ENCODE measurements at places on chromosomes 4 and X. TPM values are rescaled to one million over a fixed set of nuclear protein-coding genes. Genes with fewer than 3 reads are reported as not detected.

The NDNF gene
- total RNA-seq = not detected

The ERAS gene
- total RNA-seq = not detected

The NHSL2 gene
- 0.36 TPM for total RNA-seq

The NUP62CL gene
- total RNA-seq = 0.54 TPM

The MAGEA1 gene
- total RNA-seq = not detected

The NPY2R gene
- total RNA-seq = not detected

The MGARP gene
- total RNA-seq = not detected

The RAP2C gene
- 37.6 TPM for total RNA-seq

The ART3 gene
- 0.47 TPM for total RNA-seq

The S100G gene
- total RNA-seq = not detected

The SCLT1 gene
- 24.3 TPM for total RNA-seq

The CDKL5 gene
- total RNA-seq = 0.73 TPM

The FAM193A gene
- total RNA-seq = 30.4 TPM

The MEPE gene
- total RNA-seq = not detected

The FAM156A gene
- total RNA-seq = 23.9 TPM

The PCYT1B gene
- total RNA-seq = not detected

The HTN3 gene
- not detected for total RNA-seq

The SERPINA7 gene
- not detected for total RNA-seq

The TGIF2LX gene
- total RNA-seq = not detected

The PHKA1 gene
- 7.5 TPM for total RNA-seq

The ZFP42 gene
- not detected for total RNA-seq

The ELK1 gene
- 99.3 TPM for total RNA-seq

The FOXR2 gene
- total RNA-seq = not detected
